NCI-H446 treated with DMSO at 0.1 percent for 48 hours (cell line): ENCODE measurements at places on chromosomes 16 and 17.

DNA sequence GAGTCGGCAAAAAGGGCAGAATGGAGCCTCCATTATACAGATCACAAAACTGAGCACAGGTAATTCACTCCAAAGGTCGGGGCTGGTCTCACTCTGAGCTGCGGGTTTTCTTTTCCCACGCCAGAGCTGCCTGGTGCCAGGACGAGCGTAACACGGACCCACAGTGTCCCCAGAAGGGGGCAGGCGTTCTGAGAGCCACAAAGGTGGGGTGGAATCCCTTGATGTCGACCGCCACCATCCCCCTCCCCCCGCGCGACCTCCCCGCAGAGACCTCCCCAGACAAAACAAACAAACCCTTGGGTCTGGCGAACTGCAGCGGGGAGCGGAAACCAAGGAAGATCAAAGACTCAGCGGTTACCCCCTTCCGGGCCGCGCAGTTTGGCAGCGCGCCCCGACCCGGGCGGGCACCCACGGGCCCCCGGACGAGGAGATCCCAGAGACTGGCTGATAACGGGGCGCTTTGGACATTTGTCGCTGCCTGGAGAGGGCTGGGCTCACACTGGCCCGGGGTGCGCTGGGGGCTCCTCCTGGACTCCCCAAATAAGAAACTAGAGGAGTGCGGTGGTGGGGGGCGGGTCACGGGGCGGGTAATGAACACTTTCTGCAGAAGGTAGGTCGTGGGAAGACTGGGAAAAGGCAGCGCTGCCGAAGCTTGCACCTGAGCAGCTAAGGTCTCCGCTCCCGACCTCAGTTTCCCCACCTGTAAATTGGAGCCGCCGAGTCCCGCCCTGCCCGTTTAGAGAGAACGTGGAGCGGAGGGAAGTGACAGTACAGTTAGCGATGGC, 664 bp upstream of the NKD1 start:
- no peak for DNase-seq

GRCh38 chr16:31382485-31383161, 10.5 kb upstream of the ITGAD start:
- no peak for DNase-seq

DNA sequence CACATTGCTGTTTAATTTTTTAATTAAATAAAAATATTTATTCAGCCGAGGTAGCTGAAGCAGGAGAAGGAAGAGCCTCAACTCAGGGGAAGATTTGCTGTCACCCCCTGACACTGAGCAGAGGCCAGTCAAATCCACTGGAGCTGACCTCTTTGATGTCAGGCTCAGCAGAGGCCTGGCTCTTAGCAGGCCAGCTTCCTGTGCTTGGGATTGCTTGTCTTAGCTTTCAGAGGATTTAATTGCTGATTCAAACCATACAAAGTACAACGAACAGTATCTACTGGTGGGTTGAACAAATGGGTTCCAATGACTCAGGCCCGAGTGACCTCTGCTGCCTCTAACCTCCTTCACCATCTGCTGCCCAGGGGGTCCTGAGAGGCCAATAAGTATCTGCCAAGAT, 417.0 kb upstream of the HSBP1 start:
- DNase-seq = no peak

- DNase-seq = no peak
These were observed 159.4 kb downstream of the SEC14L1 start for GRCh38 chr17:77300016-77300686.

- no peak for DNase-seq
These were observed 3.0 kb downstream of the UBALD2 start for GRCh38 chr17:76268015-76268749.

DNA sequence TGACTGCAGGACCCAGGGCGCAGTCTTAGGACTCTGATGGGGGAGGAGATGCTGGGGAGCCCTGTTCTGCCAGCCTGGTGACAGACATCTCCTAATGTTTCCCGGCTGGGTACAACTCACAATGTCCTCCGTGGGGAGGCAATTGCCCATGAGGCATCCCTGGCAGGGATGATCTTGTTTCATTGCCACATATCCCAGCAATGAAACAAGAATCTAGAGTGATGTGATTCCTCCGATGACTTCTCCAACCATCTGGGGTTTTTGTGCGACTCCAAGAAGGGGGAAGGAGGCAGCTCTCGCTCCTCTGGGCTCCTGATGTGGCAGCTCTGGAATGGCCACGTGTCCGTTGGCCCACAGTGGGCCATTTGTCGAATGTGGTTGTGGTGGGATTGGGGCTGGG, 255.8 kb downstream of the SEC14L1 start:
- DNase-seq = no peak

DNA sequence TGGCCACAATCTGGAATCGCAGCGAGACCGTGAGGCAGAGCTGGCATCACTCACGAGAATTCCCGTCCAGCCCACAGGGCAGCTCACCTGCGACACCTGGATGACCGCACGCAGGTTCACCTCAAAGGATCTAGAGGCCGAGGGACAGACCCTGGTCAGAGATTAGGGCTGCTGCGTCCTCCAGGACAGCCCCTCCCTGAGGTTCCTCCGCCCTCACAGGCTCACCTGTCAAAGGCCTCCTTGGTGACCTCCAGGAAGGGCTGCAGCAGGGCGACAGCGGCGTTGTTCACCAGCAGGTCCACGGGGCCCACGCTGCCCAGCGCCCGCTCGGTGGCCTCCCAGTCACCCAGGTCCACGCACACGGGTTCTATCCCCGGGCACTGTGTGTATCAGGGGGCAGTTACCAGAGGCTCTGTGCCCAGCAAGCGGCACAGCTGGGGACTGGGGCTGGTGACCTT, 834 bp downstream of the DCXR start:
- no peak for DNase-seq

DNA sequence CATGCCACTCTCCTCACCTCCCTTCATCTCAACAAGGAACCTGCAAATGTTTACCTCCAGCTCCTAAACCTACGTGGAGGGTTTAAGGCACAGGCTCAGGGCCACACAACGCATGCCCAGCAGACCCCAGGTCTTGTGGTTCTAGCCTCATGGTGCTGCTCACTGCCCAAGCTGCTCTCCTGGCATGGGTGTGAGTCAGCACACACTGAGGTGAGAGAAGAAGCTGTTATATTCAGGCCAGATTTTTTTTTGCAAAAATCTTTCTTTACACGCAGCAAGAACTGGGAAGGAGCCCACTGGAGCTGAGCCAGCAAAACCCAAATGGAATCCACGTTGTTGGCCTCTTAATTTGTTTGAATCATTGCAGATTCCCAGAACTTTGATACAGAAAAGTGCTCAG, 5.5 kb upstream of the C16orf96 start:
- no peak for DNase-seq

DNA sequence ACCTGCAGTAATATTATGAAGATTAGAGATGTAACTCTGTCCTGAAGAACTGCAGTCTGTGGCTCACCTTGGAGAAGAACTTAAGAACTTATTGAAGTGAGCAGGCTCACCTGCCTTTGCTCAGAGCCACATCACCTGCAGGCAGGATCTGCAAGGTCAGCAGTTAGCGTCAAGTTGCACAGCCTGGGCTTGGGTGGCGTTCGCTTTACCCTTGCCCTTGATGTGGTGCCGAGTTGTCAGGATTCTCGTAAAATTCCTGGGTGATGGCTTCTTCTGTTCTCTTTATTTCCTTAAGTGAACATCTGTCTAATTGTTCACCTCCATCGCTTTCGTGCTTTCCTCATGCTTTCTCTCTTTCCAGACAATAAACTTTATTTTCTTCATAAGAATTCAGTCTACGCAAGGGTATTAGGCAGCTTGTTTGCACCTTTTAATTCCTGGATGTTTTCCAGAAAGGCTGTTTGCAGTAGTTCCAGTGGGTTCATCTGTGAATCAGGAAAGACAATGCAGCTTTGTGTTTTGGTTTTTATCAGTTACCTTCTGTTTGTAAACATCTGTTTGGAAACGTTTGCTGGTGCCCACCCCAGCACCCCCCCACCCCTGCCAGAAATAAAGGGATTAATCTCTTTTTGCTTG, 254.3 kb downstream of the WWOX start:
- DNase-seq = no peak

DNA sequence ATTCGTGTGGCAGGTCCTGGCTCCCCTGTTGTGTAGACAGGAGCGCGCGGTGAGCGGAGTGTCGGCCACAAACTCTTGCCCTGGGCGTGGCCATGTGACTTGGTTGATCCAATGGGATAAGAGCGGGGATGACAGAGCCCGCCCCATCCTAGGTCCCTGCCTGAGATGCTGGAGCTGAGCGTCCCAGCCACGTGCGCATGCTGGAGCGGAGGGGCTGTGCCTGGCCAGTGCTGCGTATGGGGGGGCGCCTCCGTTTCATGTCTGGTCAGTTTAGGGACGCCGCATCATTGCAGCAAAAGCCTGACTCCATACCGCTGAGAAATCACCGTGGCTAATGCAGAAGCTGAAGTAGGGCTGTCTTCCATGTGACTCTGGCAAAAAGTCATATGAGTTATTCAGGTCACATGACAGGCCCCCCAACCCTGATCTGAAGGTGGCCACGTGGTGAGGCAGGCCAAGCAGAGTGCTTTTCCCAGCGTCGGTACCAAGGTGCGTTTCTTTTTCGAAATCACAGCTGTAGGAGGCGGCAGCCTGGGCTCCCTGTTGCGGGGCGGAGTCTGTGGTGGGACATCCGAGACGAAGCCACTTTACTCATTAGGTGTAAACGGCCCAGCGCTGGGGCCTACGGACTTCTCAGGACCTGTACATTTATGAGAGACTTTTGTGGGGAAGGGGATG, 22.5 kb downstream of the HSBP1 start:
- no peak for DNase-seq

GRCh38 chr16:85459529-85460251, 153.4 kb upstream of the GSE1 start:
- no peak for DNase-seq

DNA sequence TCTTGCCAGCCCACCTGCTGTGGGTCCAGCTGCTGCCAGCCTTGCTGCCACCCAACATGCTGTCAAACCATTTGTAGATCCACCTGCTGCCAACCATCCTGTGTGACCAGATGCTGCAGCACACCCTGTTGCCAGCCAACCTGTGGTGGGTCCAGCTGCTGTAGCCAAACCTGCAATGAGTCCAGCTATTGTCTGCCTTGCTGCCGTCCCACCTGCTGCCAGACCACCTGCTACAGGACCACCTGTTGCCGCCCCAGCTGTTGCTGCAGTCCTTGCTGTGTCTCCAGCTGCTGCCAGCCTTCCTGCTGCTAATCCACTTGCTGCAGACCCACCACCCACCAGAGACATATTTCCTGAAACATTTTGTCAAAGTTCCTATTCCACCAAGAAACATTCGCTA, 641 bp downstream of the KRTAP9-1 start:
- DNase-seq = no peak

DNA sequence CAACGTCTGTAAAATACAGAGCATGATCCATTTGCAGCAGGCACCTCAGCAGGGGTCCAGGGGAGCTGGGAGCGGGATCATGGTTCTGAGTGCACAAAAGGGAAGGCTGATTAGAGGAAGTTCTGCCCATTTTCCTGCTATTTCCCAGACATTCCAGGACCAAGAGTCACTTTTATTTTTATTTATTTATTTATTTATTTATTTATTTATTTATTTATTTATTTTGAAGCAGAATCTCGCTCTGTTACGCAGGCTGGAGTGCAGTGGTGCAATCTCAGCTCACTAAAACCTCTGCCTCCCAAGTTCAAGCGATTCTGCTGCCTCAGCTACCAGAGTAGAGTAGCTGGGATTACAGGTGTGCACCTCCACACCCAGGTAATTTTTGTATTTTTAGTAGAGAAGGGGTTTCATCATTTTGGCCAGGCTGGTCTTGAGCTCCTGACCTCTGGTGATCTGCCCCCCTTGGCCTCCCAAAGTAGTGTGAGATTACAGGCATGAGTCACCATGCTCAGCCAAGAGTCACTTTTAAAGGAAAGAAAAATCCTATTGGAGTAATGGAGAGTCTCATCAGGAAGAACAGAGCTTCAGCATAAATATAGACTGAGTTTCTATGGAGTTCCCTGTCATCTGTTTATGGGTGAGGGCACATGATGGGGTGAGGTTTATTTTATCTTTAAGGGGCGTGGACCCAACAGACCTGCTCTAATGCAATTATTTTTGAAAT, 355.2 kb downstream of the HAPSTR1 start:
- no peak for DNase-seq
